A172 (cell line): ENCODE measurements at places on chromosomes 2 and 18. TPM values are rescaled to one million over a fixed set of nuclear protein-coding genes. Genes with fewer than 3 reads are reported as not detected.

The LOXL3 gene
- total RNA-seq: 3.2 TPM in 2 replicates

The TMEM163 gene
- 0.43 and 0.91 TPM in 2 replicates for total RNA-seq

The SLC9A4 gene
- total RNA-seq: 0.31 and 0.84 TPM in 2 replicates

The THSD7B gene
- 0.02 TPM in 1 of 2 replicates, not detected in the other for total RNA-seq

The UGT1A3 gene
- total RNA-seq: not detected in 2 replicates
